Peyer's patch (tissue), 4 donors: ENCODE measurements at places on chromosomes 4 and X.

DNA sequence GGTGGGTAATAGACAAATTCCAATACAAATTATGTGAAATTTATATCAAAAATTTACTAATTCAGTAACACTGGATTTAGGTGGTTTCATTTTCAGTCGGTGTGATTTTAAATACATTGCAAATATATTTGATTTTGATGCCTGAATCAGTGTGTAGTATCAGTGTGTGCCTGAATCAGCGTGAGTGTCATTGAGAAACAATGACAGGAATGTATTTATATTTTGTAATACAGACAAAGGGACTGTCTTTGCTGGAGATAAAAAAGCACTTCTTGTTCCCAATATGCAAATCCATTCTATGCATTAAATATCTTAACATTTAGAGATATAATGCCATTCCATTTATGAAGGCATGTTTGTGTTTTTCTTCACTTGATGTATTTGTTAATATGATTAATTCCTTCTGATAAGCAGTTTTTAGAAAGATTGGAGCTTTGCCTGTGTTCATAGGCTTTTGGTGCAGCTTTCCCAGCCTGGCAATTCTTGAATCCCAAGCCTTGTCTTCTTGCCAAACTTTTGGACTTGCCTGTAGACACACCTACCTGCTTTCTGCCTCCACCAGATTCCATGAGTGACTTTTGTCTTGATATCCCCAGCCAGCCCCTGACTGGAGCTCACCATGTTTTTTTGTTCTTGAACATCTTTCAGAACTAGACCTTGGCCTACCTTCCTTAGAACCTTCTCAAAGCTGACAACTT lies 243.8 kb downstream of the ADGRL3 start:
- no peak for DNase-seq

- DNase-seq, result no peak
Measured at GRCh38 chrX:69015564-69016292, 149.5 kb downstream of the PJA1 start.

DNA sequence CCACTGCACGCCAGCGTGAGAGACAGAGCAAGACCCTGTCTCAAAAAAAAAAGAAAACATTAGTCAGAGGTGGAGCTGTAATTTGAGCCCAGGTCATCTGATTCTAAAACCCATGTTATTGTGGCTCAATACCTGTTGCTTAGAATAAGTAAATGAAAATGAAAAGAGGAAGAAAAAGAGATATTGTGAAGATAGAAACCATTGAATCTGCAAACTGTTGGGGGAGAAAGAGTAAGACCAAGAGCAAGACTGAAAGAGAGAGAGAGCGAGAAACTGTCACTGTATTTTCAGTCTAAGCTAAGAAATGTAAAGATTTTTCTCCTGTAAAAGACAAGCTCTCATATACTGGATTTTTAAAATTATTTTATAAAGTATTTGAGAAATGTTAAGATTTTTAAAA lies 9.7 kb upstream of the IGSF1 start:
- DNase-seq, result no peak

DNA sequence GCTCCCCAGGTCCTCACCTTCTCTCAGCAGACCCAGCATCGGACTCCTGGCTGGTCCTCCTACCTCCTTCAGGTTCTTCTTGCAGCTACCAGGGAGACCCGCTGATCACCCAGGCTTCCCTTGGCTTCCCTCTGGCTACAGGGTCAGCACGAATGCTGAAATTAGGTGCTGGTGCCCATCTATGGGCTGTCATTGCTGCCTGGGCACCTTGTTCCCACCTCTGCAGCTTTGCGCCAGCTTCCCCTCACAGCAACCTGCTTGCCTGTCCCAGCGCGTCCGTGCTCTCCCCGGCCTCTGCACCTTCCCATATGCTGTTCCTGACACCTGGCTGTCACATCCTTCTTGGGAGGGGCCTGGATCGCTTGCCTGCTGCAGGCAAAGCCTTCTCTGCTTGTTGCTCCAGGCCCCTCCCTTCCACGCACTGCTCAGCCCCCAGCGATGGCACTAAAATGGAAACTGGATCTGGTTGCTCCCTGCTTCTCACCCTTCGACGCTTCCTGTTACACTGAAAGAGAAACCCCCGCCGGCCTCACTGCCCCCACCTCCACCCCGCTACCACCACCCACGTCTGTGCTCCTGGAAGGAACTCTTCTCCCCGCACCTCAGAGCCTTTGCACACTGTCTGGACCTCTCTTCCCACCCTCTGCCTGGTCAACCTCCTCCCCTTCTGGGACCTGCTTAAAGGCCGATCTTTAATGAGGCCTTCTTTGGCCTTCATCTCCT lies 22.2 kb downstream of the C4orf50 start:
- no peak for DNase-seq
